ENCODE measurements at places on chromosomes 3 and 15.

DNA sequence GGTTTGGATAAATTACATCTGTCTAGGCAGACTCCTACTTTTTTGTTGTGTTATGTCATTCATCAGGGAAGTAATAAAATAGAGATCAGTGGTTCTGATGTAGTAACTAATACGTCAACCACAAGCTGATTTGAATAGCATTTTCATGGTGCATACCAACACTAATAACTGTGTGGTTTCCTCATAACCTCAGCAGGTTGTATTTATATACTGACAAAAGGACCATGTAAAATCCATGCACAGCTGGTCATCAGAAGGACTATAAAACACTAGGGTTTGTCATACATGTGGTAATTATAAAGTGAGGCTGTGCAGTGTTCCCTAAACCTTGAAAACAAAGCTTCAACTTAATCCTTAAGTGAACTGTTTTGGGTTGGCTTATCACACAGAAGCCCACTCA lies 216.8 kb upstream of the RBMS3 start:
- peak; percentile 74 for DNase-seq

DNA sequence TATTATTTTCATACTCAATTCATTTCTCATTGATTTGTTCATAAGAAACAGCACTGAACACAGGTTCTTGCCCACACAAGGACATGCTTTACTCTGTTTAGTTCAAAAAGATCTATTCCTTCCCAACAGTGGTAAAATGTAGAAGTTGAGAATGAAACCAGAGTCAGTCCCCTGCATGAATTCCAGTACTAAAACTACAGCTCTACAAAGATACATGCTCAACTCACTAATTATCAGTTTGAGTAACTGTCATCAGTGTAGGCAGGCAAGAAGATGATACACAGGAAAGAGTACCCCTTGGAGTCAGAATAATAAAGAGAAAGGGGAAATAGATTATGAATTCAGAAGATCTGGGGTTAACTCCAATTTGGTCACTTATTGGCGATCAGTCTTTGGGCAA lies 43.2 kb downstream of the NR2E3 start:
- DNase-seq: no peak

DNA sequence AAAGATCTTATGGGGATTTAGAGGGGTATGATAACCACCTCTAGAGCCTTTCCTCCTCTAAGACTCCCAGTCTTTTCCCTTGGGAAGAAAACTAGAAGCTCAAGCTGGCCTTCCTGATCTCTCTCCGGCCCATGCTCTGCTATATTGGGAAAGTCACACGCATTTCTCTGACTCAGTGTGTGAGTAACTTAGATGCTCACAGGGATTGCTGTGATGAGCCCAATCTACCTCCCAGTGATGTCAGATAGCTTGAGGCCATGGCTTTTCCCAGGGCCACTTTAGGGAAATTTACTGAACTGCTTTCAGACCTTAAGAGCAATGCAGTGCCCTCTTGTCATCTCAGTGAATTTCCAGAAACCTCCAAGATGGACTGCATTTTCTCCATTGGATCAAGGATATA lies 8.6 kb upstream of the ST8SIA2 start:
- peak; percentile 41 for DNase-seq

GRCh38 chr3:180116203-180116602 lies 79.5 kb upstream of the PEX5L start:
- no peak for DNase-seq

DNA sequence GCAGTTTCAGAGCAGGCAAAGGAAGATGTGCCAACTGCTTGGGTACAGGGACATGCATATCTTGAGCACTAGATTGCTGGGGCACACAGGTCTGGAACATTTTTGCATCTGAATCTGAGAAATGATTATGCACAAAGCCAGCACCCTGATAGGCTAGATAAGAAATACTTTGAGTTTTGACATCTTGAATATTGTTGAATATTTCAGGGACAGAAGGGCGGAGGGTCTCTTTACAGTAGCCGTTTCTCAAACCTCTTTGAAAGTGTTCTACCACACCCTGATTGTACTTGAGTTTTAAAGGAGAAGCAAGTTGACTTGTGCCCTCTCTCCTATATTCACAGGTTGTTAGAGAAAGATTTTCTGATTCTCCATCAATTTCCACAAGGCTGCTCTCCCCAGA lies 188.1 kb upstream of the STRIT1 start:
- no peak for DNase-seq

DNA sequence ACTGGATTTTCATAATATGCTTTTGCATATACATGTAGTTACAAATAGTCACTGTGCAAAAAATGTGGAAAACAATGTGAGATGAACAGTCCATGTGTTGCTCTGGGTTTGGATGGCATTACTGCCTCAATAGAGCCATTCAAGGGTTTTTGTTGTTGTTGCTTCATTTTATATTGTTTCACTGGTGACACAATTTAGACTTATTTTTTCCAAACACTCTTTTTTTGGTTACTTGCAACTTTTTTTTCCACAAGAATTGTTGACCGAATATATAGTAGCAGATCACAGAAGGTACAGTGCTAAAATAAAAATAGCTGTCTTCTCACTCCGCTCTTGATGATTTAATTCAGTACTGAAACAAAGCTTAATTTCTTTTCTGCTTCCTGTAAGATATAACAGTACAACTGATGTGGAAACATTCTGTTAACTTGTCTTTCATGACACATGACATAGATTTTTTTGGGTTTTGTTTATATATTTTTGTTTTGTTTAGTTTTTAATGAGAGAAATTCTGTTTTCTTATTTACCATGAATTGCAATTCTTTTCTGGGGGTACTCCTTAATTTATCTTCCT lies 618.6 kb downstream of the NAALADL2 start:
- DNase-seq: no peak

DNA sequence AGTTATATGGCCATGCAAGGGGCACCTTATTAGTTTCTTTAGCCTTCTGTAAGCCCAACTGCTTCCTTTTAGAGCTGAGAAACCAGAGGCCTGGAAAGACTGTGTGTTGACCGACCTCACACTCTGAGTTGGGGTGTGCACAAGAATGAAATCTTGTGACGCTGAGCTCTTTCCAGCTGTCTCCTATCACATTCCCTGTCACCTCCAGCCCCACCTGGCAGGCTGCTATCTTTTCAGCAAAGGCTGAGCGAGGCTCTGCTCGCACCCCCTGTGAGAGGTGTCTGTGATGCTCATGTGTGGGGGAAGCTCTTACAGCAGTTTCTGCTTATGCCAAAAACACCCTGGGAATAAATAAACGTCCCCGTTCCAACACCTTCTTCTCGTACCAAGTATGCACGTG lies 27.0 kb upstream of the LPP start:
- no peak for DNase-seq

DNA sequence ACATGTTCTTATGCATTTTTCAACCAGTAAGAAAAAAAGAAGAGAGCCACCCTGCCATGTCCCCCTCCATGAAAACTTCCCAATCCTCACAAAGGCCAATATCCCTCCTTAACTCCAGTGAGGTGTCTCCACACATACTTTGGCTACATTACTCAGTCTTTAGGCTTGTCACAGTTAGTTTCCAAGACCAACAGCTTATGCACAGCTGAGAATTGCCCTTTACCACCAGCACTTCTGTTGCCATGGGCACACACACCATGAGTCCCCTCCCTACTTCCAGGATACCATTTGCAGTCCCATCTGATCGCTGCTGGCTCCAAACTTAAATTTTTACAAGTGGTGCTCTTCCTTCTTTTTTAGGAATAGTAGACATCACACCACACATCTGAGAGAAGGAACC lies 150.3 kb upstream of the STRIT1 start:
- DNase-seq: no peak

DNA sequence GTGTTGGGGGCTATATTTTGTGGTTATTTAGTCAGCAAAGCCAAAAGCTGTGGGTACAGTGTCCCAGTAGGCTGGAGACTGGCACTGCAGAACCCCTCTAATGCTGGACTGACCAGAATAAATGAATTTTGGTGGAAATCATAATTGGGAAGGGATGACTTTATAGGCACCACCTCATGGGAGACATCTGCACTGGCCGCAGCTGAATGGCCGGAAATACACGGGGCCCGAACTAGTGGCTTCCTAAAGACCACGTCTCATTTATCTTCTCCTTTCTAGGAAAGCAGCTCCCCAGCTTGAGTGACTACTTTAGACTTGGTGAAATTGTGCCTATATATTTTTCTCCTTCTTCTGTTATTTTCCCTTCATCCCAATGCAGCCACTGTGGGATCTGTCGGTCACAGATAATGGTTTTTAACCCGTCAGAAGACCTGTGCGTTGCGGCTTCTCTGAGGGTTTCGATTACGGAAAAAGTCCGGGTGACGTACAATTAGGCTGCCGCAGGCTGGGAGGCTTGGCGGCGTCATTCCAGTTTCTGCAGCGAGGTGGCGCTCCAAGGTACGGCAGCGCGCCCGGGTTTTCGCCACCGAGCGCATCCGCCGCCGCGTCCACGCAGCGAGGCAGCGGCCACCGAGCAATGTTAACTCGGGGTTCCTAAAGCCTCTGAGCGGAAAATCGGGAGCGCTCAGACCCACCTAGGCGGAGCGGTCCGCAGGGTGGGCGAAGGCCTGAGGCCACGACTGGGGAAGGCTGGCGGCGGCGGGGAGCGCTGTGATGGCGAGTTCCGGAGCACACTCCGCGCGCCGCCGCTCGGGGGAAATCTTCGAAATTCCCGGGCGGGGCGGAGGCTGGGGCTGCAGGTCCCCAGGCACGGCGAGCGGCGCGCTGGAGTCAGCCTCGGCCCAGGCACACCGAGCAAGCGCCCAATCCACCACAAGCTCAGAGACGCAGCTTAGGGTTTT lies 26.3 kb downstream of the NR2F2 start:
- DNase-seq: no peak

DNA sequence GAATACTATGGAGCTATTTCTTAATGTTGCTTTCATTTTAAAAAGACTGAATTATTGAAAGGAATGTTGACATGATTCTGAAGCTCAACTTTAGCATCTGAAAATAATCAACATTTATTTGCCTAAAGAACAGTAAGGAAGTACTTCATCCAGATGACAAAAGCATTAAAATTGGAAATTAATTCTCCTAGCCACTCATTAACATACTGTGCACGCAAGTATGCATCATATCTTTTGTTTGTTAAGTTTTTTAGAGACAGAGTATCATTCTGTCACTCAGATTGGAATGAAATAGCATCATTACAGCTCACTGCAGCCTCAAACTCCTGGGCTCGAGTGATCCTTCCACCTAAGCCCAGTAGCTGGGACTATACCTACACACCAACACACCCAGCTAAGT lies 632.1 kb upstream of the ALCAM start:
- no peak for DNase-seq

DNA sequence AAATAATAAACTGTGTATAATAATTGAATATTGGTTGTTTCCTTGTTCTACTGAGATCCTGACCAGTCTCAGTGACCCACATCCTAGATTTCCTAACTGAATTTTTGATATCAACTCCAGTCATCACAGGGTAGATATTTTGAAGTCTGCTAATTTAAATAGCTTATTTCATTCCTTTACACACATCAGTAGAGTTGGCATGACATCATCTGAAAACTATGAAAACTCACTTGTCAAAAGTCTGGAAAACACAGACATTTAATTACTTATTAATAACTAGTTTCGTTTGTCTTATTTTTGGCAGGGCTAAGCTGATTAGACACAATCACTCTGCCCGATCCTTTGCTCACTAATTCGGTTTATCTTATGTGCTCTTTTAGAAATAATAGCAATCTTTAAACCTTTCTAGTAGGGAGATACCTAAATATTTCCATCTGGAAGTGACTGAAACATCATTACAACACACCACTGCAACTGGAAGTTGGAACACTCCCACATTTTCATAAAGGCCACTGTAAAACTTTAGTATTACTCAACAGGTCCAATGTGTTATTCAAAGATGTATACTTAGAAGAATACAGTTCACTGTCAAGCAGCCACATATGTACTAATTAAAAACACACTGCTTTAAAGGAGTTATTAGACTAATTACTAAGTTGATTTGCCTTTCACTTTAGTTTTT lies 198.4 kb upstream of the ZNF717 start:
- no peak for DNase-seq

Data from GM04504 (cell line).